Right atrium auricular region (tissue), 2 donors: ENCODE measurements at places on chromosomes 2 and 18. TPM values are rescaled to one million over a fixed set of nuclear protein-coding genes. Genes with fewer than 3 reads are reported as not detected.

- peak; percentile 11 for DNase-seq
Observed at GRCh38 chr18:7393080-7393479, 162.2 kb downstream of the LRRC30 start.

- no peak for DNase-seq
Observed at GRCh38 chr2:190649035-190649797, at the start of gene NAB1. Gene NAB1, plus strand, starts transcription at chr2:190649083. Its CDS starts 10,094 bp downstream, at chr2:190659177.

DNA sequence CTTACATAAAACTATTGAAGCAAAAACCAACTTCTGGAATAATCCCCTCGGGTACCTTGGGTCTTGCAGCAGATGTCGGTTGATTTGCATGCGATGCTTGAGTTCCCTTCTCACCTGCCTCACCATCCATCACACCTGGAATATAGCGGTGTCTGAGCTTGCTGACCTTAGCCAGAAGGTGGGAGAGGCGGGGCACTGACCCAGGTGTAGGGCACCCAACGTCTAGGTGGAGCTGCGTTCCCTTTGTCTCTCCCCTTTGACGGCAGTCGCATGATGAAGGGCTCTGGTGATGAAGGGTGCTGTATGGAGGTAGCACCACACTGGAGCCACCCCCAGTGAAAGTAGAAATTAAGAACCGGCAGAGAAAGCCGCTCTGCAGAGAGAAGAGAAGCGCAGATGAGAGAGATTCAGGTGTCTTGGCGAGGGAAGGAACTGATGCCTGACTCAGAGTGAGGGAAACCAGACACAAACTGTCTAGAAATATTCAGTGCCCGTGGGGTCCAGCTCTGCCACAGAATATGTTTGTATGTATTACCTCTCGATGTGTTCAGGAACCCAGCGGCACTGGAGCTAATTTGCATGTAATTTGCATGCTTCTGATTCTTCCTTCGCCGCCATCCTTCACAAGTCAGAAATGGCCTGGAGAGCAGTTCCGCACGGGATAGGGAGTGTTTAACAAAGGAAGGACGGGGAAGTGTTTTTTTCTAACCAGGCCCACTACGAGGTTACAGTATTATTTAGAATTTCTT, 19.4 kb upstream of the MBP start:
- DNase-seq, result peak; percentile 53

DNA sequence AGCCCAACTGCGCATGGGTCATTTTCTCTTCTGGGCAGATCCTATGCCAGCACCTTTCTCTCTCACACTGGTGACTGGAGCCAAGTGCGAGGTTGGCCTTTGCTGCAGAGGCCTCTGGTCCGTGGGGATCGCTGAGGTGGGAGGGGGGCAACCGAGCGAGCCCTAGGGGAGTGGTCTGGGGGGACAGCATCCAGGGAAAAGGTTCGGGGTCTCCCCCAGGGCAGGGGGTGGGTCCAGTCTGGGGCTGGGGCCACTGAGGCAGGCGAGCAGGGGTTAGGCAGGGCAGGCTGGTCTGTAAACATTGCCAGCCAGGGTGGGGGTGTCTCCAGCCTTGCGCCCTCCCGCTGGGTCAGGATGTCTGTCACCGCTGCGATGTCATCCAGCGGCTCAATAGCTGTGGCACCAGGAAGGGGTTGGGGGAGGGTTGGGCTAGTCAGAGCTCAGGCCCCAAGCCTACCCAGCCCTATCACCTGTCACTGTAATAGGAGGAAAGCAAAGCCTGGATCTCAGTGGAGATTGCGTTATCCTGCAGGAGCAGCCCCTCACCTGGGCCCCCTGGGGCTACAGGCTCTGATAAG, 4.7 kb downstream of the WDR54 start:
- no peak for DNase-seq

DNA sequence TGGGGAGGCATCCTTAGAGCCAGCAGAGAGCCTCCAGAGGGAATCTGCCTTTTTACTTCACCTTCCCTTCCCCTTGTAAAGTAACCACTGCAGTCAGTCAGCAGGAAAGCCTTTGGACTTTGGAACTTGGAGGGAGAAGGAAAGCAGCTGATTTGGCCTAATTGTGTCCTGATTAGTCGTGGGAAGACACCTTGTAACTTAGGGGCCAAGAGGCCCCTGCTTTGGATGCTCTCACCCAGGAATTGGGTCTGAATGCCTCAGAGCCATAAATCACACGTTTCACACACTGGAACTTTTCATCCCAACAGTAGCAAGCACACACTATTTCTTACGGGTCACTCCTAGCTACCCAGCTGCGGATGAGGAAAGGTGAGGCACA, 81.0 kb upstream of the PPM1B start:
- no peak for DNase-seq

- DNase-seq, result no peak
Observed at GRCh38 chr2:62099523-62100175, 96.3 kb upstream of the B3GNT2 start.

DNA sequence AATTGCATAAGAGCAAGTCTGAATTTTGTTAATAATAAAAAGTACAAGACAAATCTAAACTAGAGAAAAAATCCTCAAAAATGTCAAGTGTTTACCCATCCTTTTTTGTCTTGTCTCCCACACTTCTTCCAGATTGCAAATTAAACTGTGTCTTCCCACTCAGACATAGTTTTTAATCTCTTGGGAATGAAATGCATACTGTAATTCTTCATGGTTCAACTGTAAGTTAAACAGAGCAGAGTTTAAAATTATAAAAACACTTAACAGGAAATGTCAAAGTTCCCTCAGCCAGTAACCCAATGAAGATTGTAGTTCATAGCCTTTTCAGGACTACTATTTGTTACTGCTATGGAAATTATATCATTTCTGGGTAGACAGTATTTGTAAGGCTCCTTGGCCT, 171.8 kb downstream of the UBE2E3 start:
- DNase-seq, result no peak

DNA sequence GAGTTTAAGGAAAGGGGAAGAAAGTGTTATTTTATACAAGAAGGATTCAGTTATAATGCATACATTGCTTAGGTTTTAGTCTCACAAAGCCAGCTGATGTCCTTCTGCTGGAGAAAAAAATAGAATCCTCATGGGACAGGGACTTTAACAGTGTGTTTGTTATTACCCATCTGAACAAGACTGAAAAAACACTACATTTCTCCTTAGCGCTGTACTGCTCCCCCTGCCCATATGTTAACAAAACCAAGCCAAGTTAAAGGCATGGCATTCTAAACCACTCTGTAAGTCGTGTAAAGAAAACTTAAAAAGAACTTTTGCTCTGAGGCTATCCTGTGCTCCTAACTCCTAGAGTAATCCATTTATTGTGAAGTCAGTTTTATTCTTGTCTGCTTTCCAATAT, 102.6 kb upstream of the NYAP2 start:
- DNase-seq, result no peak

DNA sequence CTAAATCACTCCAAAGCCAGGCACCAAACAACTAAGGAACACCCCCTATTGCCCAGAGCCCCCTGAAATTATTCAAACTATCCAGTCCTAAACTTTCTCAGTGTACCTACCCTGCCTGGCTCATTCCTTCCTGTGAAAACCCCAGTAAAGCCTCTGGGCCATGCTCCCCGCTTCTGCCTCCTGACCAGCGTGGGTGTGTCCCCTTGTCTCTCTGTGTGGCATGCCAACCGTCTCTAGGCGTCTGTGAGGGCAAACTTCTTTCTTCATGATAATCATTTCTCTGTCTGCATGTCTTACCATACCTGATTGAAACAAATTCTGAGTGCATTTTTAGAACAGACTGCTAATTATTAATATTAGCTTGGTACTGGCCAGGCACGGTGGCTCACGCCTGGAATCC, 109.0 kb upstream of the MSH2 start:
- DNase-seq, result no peak

DNA sequence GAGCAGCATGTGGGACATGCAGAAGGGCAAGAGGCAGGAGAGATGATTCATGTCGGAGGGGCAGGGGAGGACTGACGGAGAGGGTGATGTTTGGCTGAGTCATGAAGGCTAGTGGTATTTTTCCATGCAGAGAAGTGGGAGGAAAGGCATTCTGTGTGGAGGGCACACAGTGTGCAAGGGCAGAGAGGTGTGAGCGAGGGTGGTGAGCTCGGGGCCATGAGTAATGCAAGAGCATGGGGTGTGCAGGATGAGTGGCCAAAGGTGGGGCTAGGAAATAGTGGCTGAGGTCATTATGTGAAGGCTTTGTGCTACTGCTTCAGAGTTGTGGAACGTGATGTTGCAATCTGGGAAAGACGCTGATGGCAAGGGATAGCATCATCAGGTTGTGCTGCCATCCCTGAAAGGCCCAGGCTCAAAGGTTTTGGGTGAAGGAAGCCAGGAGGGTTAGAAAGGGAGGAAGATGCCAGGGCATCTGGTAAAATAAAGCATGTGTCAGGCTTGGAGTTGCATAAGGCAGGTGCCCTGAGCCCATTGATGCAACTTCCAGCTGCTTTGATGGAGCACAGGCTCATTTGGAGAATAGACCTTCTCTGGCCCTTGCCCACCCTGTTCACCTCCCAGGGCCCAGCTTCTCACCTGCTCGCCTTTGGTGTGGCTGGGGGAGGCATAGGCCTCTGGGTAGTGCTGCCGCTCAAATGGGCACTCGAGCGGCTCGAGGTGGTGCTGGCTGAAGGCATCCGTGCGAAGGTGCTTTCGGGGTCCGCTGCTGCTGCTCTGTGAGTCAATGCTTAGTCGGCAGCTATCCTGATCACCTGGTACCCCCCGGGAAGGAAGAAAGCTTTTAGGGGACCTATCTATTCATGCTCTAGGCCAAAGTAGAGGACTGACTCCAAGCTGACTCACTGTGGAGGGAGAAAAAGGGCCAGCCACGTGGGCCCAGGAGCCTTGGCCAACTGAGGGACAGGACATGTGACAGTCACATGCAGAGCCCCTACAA, 37.5 kb downstream of the PAX8 start:
- DNase-seq, result peak; percentile 97

- DNase-seq, result no peak
Observed at GRCh38 chr2:10168221-10168620, 45.7 kb downstream of the RRM2 start.

DNA sequence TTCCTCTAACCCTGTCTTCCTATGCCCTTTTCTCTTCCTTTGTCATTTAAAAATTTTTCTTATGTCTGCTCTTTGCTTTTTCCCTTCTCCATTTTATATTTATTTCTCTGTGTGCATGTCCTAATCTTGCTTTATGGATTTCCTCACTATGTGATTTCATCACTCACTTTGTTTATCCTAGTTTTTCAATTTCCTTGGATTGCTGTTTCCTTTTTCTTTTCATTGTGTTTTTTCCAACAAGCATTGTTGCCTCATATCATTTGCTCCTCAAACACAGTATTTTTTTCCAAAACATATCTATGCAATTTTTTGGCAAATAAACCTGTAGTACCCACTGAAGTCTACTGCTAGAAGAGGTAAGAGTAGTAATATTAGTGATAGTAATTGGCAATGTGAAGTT, 67.4 kb upstream of the PNPT1 start:
- no peak for DNase-seq

- no peak for DNase-seq
Observed at GRCh38 chr2:163655667-163656066, 80.1 kb downstream of the FIGN start.

GRCh38 chr2:21123473-21124393, at the start of gene TDRD15:
Gene TDRD15, plus strand, starts transcription at chr2:21123968. Its CDS starts 13,500 bp downstream, at chr2:21137468.
- no peak for DNase-seq

DNA sequence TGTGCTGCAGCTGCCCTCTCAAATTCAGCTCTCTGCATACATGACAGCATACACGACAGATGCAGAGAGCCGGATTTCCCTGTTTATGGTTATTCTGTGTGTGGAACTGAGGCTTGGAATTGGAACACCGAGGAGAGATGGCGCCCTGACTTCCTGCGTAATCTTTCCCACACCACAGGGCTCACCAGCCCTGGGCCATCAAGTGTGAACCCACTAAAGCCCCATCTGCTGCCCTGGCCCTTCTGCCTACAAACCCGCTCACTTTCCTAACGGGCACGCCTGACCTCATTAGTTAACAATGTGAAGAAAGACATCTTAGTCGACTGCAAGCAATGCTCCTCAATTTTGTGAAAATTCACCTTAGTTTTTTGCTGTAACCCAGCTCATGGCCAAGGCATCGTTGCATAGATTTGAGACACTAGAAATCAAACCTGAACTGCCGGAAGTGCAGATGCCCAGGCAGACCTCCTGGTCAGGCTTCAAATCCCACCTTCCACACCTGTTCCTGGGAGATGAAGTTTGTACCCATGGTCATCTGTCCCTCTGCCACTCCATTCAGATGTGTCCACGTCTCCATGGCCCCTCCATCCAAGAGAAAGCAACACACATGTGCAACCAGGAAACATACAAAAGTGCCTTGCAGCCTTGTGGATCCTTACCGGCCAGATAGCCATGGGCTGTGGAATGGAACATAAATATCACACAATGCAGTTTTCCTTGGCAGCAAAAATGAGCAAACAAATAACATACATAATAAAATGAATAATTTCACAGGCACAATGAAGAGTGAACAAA, 5.0 kb upstream of the CIDEA start:
- no peak for DNase-seq

DNA sequence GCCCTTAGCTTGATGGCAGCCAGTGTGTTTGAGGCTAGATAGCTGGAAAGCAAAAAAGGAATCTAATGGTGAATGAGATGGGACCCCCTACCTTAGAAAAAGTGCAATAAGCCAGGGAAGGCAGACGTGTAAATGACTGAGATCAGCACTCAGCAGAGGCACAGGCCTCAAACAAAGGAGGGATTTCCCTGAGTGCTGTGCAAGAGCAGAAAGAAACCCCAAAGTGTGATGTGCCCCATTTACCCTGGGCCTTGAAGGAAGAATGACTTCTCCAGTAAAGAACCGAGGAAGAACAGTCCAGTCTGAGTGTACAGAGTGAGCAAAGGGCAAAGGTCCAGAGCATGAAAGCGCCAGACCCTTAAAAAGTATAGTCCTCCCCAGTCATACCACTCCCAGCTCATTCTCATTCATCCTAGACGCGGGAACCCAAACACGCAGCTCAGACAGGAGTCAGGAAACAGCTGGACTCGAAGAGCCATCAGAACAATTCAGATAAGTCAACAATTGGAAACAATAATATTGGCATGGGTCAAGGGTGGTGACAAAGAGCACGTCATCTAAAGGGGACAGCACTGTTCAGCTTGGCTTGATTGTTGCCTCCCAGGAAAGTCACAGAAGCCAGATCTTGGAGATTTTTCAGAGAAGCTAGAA, 121.7 kb downstream of the INO80D start:
- no peak for DNase-seq

Gene IL36RN
- total RNA-seq, result not detected

Gene CDH20
- total RNA-seq, result not detected

Gene MAL
- 8.7 TPM for total RNA-seq

Gene PXDN
- 26.9 TPM for total RNA-seq

Gene EGR4
- total RNA-seq, result 0.16 TPM

Gene DSEL
- total RNA-seq, result 6.8 TPM

Gene LAMA1
- 1.1 TPM for total RNA-seq

Gene TEX44
- total RNA-seq, result not detected
